ENCODE measurements at places on chromosomes 7 and 10.
A peak's percentile ranks its signal among the peaks of the same experiment; 100 is the strongest.

DNA sequence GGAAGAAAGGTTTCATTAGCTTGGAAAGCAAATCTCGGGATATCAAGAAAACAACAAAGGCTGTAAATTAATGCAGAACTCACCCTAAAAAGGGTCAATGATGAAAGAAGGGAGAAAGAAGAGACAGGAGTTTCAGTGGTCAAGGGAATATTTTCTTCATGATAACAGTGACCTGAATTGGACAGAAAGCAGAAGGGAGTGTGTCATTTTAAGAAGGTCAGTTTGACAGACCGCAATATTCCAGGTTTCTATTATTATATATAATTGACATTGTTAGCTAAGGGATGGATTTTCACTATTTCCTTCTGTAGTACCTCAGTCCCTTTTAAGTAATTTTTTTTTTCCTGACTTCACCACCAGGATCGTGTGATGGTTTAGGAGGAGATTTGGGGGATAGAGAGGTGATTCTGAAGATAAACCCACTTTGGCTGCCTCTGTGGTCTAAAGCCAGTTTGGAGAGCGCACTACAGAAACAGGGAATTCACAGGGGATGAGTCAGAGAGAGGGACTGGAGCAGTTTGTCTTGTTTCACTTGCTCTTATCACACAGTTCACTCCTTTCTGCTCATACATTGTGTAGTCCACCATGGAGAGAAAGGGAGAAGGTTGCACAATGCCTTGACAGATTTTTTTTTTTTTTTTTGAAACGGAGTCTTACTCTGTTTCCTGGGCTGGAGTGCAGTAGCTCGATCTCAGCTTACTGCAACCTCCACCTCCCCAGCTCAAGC is 417.9 kb downstream of the AUTS2 start:
- no peak for DNase-seq

DNA sequence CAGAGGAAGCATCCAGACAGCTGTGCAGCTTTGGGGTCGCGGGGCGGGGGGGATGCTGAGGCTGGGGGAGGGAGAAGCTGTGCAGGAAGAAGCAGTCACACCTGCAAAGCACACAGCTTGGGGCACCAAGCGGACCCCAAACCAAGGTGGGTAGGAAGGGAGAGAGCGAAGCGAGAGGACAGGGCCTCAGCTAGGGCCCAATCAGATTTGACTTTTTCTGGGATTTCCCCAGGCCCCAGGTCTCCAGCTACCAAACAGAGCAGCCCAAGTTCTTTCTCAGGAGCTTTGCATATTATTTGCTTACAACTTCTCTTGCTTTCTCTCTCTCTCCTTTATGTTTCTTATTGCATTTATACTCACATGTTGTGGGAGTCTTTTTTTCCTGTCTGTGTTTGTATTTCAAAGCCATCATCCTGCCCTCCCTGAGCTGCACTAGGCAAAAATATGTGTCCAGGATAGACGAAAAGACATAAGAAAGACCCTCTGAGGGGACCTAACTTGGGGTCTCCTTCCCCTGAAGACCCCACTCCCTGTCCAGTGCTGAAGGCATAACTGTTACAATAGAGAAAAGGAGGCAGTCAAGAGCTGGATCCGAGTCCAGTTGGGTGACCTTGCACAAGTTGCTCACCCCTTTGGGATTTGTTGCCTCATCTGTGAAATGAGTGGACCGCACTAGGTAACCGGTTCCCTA is 50.6 kb upstream of the SMNDC1 start:
- DNase-seq, result no peak

GRCh38 chr7:81926154-81926553 is 156.3 kb upstream of the HGF start:
- no peak for DNase-seq

GRCh38 chr7:40646717-40647116 is 511.9 kb downstream of the SUGCT start:
- no peak for DNase-seq

GRCh38 chr7:112286250-112287086 is 80.0 kb downstream of the ZNF277 start:
- DNase-seq, result peak; percentile 34

- no peak for DNase-seq
Observed at GRCh38 chr7:148696787-148697186, 1.9 kb upstream of the CUL1 start.

DNA sequence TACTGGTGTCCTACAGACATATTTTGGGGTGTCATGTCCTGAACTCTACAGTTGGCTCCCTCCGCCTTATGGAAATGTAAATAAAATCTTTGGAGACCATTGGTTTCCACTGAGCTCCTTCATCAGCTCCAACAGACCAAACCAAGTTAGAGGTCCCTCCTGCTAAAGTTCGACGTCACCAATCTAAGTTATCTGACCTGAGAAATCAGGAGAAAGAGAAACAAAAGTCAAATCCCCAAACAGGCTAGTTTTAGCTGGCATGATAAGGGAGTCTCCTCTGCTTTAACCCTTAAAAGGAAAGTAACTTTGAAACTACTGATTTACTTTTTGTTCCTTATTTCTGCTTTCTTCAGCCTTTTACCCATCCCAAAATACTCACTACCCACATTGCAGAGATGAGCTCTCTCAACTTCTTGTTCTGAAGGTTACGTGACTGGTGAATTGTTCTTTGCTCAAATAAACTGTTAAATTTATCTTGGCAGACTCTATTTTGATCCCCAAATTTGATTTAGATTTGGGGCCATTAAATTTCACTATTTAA is 39.9 kb downstream of the AVL9 start:
- no peak for DNase-seq

DNA sequence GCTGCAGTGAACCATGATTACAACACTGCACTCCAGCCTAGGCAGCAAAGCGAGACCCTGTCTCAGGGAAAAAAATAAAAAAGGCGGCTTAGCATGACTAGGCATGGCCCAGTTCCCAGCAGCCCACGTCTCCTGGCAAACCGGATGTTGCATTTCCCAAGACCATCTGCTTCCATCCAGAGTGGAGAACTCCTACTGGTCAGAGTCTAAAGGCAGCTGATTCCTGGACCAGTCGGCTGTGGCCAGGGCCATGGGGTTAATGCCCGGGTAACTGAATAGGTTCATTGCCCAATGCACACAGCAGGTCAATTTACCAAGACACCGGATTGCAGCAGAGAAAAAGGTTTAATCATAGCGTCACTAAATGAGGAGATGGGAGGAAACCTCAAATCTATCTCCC is 133.1 kb downstream of the MYL10 start:
- DNase-seq, result no peak

- DNase-seq, result peak; percentile 57
Observed at GRCh38 chr7:157432957-157433576, 96.3 kb downstream of the DNAJB6 start.

DNA sequence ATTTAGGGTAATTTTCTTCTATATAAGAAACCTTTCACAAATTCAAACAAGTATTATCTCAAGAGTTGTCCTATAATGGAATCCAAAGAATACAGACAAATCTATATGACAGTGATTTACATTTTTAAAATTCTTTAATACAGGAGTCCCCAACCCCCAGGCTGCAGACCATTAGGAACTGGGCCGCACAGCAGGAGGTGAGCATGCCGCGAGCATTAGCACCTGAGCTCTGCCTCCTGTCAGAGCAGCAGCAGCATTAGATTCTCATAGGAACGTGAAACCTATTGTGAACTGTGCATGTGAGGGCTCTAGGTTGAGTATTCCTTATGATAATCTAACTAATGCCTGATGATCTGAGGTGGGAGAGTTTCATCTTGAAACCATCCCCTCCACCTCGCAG is 37.7 kb downstream of the SNX13 start:
- DNase-seq, result no peak

GRCh38 chr10:101397140-101397539 is 43.2 kb downstream of the BTRC start:
- DNase-seq, result peak; percentile 90

DNA sequence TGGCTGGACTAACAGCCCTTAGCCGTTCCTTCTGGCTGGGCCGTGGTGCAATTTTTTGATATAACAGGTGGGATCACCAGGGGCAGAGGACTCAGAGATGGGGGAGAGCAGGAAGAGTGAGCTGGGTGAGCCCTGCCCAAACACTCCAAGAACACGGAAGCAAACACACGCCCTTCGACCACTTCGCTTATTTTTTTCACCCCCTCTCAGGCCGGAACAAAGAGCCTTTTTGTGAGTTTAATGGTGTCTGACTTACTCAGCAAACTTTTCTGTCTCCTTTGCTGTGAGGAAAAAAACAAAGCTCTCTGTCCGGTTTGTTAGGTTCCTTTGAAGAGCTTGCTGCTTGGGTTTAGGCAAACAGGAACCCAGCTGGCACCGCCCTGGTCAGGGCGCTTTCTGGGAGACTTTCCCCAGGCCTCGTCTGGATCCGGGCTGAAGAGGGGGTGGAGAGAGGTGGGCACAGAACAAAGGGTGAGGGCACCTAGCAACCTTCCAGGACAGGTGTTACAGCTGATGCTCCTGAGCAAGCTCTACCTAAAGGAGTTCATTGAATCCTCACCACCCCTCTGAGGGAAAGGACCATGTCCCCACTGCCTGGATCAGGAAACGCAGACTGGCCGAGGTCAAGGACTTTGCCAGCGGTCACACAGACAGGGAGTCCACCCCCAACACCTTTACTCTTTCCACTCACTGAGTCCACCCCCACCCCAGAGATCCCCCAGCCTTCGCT is 23.3 kb downstream of the CALML3 start:
- DNase-seq, result peak; percentile 28

- DNase-seq, result no peak
Observed at GRCh38 chr10:93110472-93111146, 36.9 kb downstream of the CYP26A1 start.

- DNase-seq, result no peak
Observed at GRCh38 chr10:106185951-106186350, 978.6 kb downstream of the SORCS1 start.

DNA sequence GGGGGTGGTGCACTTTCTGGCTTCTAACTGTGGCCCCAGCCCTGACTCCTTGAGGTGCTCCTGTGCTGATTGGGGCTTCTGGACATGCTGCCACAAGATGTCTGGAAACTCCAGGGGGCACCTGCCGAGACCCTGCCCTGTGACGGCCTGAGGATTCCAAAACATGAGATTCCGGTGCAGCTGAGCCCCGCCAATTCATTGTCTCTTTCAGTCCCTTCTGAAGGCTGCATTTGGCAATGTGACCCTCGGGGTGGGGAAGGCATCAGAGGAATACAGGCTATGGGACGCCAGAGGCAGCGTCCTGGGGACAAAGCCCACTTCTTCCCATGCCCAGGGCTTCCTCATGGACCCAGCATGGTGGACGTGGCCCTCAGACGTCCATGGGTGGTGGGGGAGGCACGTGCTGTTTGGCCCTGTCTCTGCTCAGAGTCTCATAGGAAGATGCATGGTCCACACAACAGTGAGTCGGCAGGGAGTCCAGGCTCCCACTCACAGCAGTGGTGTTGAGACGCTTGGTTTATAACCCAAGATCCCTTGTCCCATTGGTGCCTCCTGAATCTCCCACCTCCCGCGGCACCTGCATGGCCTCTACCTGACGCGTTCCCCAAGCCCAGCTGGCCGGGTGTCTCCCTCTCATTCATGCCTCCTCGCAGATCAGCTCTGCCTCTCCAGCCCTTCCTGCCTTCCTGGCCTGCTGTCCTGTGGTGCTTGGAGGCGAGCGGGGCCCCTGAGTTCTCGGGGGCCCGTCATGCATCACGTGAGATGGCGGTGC is 129.9 kb downstream of the WDR37 start:
- DNase-seq, result no peak

- no peak for DNase-seq
Observed at GRCh38 chr7:85483177-85483576, 296.3 kb upstream of the SEMA3D start.

DNA sequence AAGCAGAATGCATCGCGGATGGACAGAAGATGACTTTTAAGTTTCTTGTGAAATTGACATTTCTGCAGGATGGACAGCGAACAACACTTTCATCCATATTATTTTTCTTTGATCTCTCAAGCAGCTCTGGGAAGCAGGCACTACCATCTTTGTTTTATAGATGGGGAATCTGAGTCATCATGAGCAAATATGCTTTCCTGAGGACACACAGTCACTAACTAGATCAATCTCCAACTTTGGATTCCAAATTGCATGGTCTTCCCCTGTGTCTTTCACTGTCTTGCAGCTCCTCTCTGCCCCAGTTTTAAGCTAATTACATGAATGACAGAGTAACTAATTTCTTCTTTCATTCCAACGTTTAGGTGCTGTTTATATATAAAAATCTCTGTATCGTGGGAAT is 201.5 kb downstream of the ADAM12 start:
- DNase-seq, result no peak

DNA sequence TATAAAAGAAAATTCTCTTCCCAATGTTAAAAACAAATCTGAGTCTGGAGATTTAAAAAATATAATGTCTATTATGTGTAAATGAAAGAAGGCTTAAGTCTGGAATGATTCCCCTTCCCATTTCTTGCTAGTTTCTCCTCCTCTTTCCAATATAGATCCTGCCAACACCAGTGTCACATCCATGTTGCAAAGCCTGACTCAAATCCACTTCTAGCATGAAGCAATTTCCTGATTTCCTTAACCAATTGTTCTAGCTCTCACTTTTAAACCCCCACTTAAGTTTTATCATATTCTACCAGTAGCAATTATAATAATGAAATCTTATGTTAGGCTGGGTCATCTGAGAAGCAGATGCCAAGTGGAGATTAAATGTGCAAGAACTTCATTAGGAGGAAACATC is 100.1 kb upstream of the SEC61G start:
- DNase-seq, result no peak

DNA sequence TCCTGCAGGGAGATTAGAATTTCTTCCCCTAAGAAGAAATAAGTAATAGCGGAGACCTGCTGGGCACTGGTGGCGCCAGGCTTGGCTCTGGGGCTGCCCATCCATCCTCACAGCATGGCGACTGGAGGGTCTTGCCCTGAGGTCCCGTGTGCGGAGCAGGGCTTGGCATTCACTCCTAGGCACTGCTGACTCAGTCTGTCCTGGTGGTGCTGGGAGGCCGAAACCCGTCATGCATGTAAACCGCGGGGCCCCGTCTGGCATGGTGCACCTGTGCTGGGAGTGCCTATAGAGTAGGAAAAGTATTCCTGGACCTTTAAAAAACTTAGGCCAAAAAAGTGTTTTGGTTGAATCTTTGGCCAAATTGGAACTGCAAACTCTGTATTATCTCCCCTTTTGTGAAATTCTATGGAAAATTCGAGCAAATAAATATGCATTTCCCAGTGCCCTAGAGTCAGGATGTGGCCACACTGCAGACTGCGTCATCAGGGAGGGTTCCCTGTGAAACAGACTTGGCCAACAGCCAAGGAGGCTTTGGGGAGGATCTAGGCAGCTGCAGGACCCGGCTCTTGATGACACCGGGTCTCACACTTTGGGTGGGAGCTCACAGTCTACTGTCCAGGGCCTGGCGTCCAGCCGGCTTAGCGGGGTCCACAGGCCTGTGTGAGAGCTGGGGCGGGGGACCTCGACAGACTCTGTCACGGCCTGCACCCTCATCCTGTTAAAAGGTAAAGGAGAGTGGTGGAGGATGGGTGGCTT is 122.3 kb downstream of the VIPR2 start:
- no peak for DNase-seq

All from lung microvascular endothelial cell (primary cell).